ENCODE measurements at places on chromosomes 11 and 22. TPM values are rescaled to one million over a fixed set of nuclear protein-coding genes. Genes with fewer than 3 reads are reported as not detected.

DNA sequence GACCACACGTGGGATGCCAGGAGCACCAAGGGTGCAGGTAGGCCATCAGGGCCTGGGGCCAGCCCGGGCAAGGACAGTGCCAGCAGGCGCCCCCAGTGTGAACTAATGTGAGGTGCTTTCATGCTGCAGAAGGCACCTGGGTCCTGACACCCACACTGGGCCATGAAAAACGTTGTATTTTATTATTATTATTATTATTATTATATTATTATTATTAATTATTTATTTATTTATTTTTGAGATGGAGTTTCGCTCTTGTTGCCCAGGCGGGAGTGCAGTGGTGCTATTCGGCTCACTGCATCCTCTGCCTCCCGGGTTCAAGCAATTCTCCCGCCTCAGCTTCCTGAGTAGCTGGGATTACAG lies 1267.3 kb downstream of the BRD1 start:
- DNase-seq: no peak

C22orf31 gene
- total RNA-seq: 0.92 TPM

DNA sequence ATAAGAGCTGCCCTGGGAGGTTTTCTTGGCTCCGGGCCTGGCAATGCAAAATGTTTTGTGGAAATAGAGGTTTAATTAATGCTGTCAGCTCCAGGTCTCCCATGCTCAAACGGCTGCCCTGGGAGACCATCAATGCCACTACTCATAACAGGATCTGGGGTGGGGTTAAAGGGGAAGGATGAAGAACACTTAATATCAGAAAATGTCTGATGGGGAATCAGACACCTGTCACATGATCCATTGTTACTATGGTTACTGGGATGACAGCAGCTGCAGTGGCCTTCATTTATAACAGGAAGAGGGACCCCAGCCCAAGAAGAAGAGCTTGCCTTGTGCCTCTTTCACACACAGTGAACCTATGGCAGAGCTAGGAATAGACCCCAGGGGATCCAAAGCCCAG lies 2.2 kb upstream of the SYT13 start:
- DNase-seq: no peak

GRCh38 chr11:66069715-66070603 lies at the start of gene PACS1:
Gene PACS1, plus strand, starts transcription at chr11:66070272. Its CDS starts 215 bp downstream, at chr11:66070487.
- peak; percentile 85 for DNase-seq

DNA sequence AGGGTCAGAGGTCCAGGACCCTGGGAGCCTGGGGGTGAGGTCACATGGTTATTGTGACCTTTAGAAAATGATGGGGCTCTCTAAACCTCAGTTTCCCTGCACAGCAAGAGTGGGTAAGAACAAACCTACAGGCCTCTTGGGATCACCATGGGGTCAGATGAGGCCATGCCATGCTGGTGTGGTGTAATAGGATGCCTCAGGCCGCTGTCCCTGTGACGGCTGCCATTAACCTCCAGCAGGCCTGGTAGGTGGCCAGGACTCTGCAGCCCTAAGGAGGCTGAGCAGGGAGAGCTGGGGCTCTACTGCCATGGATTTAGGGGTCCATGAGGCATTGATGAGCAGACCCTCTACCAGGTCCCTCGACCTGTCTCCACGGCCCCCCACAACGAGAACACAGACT lies 265.5 kb downstream of the CTTN start:
- no peak for DNase-seq

- DNase-seq: no peak
Measured at GRCh38 chr11:65188486-65188885, 6.8 kb downstream of the CAPN1 start.

P2RX3 gene
- total RNA-seq: 0.12 TPM

- no peak for DNase-seq
Measured at GRCh38 chr22:40890881-40891280, 29.0 kb upstream of the DNAJB7 start.

DNA sequence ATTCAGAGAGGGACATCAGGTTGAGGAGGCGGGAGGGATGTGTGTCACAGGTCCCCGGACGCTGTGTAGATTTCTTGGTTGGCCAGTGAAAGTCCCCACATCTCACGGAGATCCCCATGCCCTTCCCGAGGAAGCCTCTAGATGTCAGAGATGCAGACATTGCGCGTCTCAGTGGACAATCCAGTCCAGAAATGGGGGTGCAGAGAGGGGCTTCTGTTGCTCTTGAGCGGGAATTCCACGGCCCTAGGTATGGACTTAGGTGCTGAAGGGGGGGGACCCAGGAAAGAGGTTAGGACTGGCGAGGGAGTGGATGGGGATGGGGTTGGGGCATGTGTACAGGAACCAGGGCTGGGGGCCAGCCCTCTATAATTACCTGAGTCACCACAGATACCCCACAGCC lies 7.0 kb downstream of the THY1 start:
- no peak for DNase-seq

KCNK4 gene
- not detected for total RNA-seq

MYO18B gene
- total RNA-seq: 0.23 TPM

PARVG gene
- 6.6 TPM for total RNA-seq

NRGN gene
- total RNA-seq: 4.0 TPM

DNA sequence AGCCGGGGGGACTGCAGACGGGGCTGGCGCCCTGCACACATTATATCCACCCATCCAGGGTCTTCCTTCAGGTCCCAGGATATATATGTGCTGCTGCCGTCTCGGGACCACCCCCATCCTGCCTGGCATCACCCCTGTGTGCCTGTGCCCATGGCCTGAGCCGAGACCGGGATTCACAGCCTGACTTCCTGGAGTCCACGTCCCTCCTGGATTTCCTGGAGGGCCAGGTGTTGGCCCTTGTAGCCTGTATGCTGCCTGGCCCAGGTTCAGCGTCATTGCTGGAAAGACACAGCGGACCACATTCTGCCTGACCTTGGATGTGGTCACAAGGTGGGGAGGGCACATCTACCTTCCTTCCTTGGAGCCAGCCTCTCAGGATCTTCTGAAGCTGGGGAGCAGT lies 551.1 kb downstream of the BRD1 start:
- DNase-seq: no peak

DNA sequence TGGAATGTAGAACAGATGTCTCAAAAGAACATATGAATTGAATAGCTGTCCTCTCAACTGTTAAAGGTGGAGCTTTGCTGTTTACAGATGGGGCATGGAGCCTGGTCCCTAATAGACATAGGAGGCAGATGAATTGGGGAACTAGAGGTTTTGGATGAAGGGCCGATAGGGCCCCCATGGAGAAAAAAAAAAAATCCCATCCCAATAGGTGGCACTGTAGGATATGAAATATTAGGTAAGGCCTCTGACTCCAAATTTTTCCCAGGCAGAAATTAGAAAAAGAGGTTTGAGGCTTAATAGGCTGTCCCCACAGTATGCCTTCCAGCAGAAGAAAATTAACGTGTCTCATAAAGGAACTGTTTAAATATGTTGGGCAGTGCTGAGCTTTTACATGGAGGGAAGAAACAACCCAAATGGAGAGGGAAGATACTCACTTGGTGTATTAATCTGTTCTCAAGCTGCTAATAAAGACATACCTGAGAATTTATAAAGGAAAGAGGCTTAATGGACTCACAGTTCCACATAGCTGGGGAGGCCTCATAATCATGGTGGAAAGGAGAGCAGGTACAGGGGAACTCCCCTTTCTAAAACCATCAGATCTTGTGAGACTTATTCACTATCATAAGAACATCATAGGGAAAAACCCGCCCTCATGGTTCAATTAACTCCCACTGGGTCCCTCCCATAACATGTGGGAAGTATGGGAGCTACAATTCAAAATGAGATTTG lies 30.1 kb upstream of the TMEM45B start:
- no peak for DNase-seq

DNA sequence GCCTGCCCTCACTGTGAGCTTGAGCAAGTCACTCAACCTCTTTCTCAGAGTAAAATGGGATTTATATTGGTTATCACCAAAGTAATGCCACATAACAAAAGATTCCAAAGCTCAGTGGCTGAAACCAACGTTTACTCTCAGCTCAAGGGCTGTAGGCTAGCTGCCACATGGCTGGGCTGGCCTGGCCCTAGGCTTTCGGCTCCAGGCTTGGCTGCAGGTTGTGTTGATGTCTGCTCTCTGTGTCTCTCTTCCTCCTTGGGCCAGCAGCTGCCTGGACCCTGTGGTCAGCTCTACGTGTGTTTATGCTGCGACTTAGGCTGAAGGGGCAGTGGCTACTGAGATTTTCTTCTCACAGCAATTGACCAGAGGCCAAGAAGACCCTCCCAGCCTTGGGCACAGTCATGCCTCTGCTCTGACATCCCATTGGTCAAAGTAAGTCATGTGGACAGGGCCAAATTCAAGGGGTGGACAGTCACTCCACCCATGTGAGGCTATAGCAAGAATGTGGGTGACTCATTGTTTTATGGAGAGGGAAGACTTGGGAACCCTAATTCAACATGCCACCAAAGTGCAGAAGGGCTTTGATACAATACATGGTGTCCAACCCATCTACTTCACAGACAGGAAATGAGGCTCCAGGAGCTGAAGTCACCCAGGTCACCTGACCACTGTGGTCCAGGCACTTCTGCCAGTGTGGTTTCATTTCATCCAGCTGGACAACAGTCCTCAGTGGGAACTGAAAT lies 90.6 kb downstream of the TSPAN18 start:
- no peak for DNase-seq

DNA sequence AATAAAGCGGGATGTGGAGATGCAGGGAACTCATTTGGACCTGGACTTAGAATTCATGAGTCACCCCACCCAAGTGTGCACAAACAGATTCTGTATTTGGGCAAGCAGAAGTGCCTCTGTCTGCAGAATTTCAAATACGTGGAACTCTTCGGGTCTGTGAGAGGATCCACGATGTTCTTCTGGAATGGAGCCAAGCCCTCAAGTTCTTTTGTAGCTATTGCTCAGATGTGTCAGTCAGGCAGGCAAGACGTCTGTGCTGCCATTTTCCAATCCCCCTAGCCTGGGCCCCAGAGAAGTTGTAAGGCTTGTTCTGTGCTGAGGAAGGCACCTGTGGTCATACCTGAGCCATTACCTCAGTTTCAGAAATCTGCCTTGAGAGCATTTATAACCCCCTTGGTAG lies 132.8 kb upstream of the RASSF10 start:
- DNase-seq: no peak

GRCh38 chr22:48974443-48975315 lies 853.0 kb downstream of the BRD1 start:
- DNase-seq: no peak

DNA sequence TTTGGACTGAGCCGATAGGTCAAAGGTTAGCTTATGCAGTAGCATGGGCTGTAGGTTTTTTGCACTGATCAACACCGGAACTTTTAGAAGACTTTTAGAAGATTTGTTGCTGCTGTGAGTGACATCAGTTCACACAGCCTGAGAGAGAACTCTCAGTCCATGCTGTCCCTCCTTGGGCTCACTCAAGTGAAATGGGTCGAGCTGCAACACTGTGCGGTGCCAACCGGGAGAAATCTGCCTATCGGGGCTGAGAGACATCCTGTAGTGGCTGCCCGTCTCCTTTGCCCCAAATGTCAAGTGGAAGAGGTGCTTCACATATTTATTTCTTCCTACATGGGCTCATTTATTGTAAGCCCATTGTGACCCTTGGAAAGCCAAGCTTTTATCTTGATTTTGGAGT lies 170.2 kb downstream of the LDLRAD3 start:
- DNase-seq: no peak

DNA sequence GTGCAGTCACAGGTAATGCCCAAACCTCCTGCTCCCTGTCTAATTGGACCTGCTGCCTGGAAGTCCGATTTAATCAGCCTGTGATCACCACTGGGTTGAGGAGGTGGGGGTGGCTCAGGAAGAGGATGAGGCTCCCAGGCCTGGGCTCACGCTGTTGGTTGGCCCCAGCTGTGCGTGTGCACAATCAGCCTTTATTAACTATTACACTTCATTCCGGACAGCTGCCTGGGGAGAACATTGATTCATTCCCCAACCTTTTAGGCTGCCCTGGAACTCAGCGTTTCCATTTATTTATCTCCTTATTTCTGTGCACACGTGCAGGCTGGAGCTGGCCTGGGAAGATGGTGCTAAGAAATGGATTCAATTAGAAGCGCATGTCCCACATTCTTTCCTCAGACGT lies 123.4 kb downstream of the DSCAML1 start:
- no peak for DNase-seq
